ENCODE measurements at places on chromosomes 11 and 22.
A peak's percentile ranks its signal among the peaks of the same experiment; 100 is the strongest.

GRCh38 chr11:2099516-2100349, 39.5 kb downstream of the IGF2 start:
- H3K4me1 ChIP-seq: peaks cover 6% of the 10 kb centered on the region
- DNase-seq: no peak
- H3K36me3 ChIP-seq: no peaks in the 10 kb centered on the region
- H3K27me3 ChIP-seq: no peaks in the 10 kb centered on the region
- H3K27ac ChIP-seq: no peak overlapping the region
- H3K4me3 ChIP-seq: no peak overlapping the region

DNA sequence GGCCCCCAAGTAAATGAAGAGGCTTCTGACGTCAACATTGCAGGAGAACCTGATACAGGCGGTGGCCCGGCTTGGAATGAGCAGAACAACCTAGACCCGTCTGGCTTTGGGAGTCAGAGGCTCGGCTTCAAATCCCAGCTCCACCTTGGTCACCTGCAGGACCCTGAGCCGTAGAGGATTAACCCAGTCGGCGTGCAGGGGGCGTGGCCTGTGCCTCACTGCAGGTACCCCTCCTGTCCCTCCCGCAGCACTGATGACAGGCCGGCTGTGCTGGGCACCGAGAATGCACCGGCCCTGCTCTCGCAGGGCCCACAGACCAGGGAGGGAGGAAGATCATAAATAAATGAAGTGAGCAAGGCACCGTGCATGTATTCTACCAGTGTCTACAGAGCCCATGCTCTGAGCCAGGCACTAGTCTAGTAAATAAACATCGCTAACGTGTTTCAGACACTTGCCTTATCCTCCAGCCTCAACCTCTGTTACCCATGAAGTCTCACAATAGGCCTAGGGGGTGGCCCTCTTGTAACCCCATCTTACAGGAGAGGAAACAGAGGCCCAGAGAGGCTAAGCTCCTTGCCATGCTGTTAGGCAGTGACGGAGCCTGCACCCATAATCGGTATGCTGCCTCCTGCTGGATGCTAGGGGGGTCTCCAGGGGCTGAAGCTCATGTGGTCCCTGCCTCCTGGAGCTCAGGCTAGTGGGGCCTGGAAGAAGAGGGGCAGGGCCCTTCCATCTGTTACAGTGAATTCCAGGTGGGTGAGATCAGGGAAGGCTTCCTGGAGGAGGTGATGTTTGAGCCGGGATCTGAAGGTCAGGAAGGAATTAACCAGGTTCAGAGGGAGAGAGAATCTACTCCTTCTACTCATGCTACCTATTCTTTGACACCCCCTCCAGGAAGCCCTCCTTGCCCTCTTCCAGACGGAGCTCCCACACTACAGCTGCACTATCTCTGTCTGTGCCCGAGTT, 53.4 kb downstream of the RTL6 start:
- H3K27ac ChIP-seq: no peak overlapping the region
- no peaks in the 10 kb centered on the region for H3K36me3 ChIP-seq
- no peak overlapping the region for H3K4me3 ChIP-seq
- no peak for DNase-seq
- H3K27me3 ChIP-seq: no peaks in the 10 kb centered on the region
- H3K4me1 ChIP-seq: no peaks in the 10 kb centered on the region

GRCh38 chr11:76782531-76783293, 444 bp upstream of the TSKU start:
- H3K4me3 ChIP-seq: peak overlapping the region; percentile 91
- peaks cover 51% of the 10 kb centered on the region for H3K4me1 ChIP-seq
- peak; percentile 89 for DNase-seq
- peaks cover 4% of the 10 kb centered on the region for H3K36me3 ChIP-seq

GRCh38 chr11:82701847-82702520, 31.7 kb downstream of the FAM181B start:
- no peak overlapping the region for H3K4me3 ChIP-seq
- H3K36me3 ChIP-seq: no peaks in the 10 kb centered on the region
- H3K4me1 ChIP-seq: no peaks in the 10 kb centered on the region
- peak; percentile 59 for DNase-seq

- no peak overlapping the region for H3K4me3 ChIP-seq
- peaks cover 9% of the 10 kb centered on the region for H3K4me1 ChIP-seq
- H3K27me3 ChIP-seq: no peaks in the 10 kb centered on the region
- no peak for DNase-seq
- no peak overlapping the region for H3K27ac ChIP-seq
- no peaks in the 10 kb centered on the region for H3K36me3 ChIP-seq
These were observed 256.3 kb upstream of the ARHGAP20 start for GRCh38 chr11:110968348-110969062.

DNA sequence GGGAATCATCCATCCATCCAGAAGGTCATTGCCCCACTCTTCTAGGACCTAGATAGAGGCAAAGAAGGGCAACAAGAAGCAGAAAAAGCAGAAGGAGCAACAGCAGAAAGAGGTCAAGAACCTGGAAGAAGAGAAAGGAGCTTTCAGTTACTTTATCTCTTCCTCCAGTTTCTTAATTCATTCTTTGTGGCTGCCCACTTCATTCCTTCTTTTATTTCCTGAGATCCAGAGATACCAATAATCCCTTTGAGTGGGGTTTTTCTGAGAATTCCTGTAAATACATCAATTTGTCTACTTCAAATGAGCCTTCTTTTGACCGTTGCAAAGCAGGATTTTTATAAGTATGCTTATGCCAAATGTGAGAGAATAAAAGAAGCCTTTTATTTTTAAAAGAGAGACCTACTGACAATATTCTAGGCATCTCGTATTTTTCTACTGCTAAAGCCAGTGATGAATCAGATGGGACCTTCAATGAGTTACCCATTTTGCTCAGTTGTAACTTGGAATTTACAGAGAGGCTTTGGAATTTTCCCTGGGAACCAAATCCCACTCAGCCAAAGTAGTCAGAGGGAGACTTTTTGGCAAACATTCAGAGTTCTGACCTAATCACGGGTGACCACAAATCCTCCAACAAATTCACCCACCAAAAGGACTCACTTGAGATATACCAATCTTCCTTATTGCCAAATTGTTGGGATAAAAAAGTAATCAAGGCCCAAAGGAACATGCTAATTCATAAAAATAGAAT, 54.9 kb downstream of the ZC3H12C start:
- DNase-seq: no peak
- no peak overlapping the region for H3K4me3 ChIP-seq
- H3K27ac ChIP-seq: no peak overlapping the region
- H3K36me3 ChIP-seq: peaks cover 23% of the 10 kb centered on the region
- peaks cover 30% of the 10 kb centered on the region for H3K4me1 ChIP-seq

- no peaks in the 10 kb centered on the region for H3K4me1 ChIP-seq
- DNase-seq: no peak
- H3K27me3 ChIP-seq: peaks cover 2% of the 10 kb centered on the region
- H3K4me3 ChIP-seq: no peak overlapping the region
These were observed 2.4 kb downstream of the UBQLN3 start for GRCh38 chr11:5507177-5507932.

GRCh38 chr11:94885581-94885980, 87.8 kb downstream of the CWC15 start:
- no peaks in the 10 kb centered on the region for H3K27me3 ChIP-seq
- H3K36me3 ChIP-seq: peaks cover 56% of the 10 kb centered on the region
- no peak for DNase-seq
- no peaks in the 10 kb centered on the region for H3K4me1 ChIP-seq
- no peak overlapping the region for H3K27ac ChIP-seq

DNA sequence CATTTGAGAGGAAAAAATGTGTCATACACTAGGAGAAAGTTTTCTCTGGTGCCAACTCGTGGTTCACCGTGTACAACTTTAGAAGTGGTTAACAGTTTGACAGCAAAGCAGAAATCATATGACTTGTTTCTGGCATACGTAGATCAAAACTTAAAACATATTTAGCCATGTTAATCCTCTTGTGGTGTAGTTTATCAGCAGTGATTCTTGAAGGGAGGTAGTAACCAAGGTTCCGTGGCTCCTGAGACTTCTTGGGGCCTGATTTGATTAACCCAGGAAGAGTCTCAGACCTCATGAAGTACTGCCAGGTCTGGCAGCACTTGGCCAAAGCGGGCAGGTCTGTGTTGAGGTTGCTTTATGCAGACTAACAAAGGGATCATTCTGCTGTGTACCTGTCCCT, 40.5 kb downstream of the SREBF2 start:
- DNase-seq: no peak
- peaks cover 17% of the 10 kb centered on the region for H3K36me3 ChIP-seq
- no peak overlapping the region for H3K4me3 ChIP-seq
- H3K4me1 ChIP-seq: no peaks in the 10 kb centered on the region
- no peaks in the 10 kb centered on the region for H3K27me3 ChIP-seq

DNA sequence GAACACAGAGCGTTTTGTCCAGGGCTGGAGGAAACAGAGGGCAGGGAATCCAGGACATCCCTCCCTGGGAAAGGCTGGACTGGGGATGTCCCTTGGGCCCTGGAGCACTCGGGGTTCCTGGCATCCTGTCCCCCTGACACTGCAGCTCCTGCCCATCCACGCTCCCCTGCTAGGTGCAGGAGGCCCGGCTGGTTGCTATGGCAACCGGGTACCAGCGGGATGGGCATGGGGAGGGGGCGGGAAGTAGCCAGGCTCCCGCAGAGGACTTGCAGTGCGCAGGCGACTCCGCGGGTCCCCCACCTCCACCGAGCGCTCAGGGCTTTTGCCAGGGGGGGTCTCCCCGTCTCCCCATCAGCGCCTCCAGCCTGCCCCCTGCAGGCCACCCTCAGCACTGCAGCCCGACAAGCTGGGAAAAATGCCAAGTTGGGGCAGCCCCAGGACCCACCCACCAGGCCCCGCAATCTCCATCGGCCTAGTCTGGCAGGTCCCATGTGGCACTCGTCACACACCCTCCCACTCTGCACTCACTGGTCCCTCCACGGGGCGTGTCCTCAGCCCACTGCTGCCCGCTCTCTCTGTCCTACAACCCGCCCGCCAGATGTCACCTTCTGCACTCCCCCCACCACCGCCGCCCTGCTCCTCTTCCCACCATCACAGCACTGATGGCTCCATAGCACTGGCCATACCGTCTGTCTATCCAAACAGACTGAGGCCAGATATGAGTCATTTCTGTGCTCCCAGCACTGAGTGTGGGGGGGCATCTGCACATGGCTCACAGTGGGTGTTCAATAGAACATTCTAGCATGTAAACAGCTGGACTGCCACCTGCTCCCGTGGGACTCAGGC, 31.5 kb downstream of the KIAA0930 start:
- peak; percentile 55 for DNase-seq
- no peaks in the 10 kb centered on the region for H3K36me3 ChIP-seq
- no peak overlapping the region for H3K4me3 ChIP-seq
- H3K4me1 ChIP-seq: peaks cover 43% of the 10 kb centered on the region
- H3K27ac ChIP-seq: peak overlapping the region; percentile 57
- no peaks in the 10 kb centered on the region for H3K27me3 ChIP-seq

DNA sequence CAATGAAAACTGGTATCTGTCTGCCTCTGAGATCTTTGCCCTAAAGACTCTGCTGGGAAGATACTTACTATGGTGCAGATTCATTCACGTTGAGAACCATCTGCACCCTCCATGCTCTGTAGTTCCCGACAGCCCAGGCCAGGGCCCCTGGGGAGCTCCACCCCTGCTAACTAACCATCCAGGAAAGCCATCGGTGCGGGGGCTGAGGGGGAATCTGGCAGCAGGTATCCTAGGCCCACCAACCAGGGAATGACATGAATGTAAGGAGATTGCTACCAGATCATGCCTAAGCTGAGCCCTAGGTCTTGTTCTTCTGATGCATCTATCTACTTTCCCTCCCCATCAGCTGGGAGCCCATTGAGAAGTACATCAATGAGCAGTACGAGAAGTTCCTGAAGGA, 11.3 kb upstream of the WBP2NL start:
- H3K4me3 ChIP-seq: no peak overlapping the region
- H3K27ac ChIP-seq: peak overlapping the region; percentile 19
- no peaks in the 10 kb centered on the region for H3K4me1 ChIP-seq
- H3K27me3 ChIP-seq: no peaks in the 10 kb centered on the region

DNA sequence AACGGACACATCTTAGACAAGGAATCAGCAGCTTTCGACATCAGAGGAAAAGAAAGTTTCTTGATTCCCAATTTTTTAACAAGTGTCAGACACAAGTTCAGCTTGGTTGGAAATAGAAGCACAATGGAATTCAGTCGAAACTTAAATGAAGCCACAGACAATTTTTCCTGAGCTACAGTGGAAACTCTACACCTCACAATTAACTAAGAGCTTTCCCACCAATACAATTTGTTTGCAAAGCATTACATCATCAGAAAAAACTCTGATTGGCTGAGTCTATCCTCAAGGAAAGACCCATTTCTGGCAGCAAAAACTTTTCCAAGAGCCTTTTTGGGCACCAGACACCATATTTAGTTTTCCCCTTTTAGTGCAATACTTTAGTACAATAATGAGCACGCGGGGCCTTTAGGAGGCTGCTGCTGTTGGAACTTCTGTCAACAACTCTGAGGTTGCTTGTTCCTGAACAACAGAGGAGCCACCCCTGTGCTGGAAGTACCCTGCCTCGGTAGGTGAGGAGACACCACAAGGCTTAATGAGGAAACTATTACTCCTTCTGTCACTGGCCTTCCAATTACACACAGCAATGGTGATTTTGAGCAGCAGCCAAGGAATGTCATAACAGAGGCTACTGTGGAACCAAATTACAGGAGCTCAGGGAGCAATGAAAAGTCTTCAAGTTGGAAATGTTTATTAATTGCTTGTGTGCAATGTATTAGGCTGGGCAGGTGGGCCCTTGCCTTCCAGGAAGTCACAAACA, 61.9 kb upstream of the BARX2 start:
- no peak for DNase-seq
- no peaks in the 10 kb centered on the region for H3K27me3 ChIP-seq
- peaks cover 44% of the 10 kb centered on the region for H3K4me1 ChIP-seq
- no peaks in the 10 kb centered on the region for H3K36me3 ChIP-seq
- H3K4me3 ChIP-seq: no peak overlapping the region
- H3K27ac ChIP-seq: no peak overlapping the region

- H3K36me3 ChIP-seq: peaks cover 2% of the 10 kb centered on the region
- no peak overlapping the region for H3K4me3 ChIP-seq
- no peaks in the 10 kb centered on the region for H3K27me3 ChIP-seq
- DNase-seq: no peak
- H3K27ac ChIP-seq: no peak overlapping the region
These were observed 143.6 kb downstream of the ADAMTS15 start for GRCh38 chr11:130592056-130592455.

DNA sequence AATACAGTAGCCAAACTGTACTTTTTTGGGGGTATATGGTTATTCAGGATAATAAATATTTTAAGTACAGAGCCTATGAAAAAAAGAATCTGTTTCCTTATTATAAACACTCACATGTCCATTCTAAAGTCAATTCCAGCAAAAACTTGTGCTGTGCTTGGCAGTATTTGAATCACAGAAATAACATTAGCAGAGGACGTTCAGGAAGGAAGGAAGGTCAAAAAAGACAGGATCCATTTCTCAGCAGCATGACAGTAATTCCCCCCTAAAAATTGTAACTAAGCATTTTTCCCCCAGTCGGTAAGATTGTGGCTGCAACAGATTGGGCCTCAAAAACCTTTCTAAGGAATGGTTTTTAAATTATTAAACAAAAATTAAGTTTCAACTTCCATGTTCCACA, 124.8 kb downstream of the ATG16L2 start:
- H3K36me3 ChIP-seq: peaks cover 7% of the 10 kb centered on the region
- no peak overlapping the region for H3K4me3 ChIP-seq
- no peaks in the 10 kb centered on the region for H3K4me1 ChIP-seq
- no peak for DNase-seq

- H3K36me3 ChIP-seq: no peaks in the 10 kb centered on the region
- no peak overlapping the region for H3K4me3 ChIP-seq
- no peak overlapping the region for H3K27ac ChIP-seq
- DNase-seq: no peak
These were observed 1173.9 kb downstream of the LRRC4C start for GRCh38 chr11:40285558-40285957.

GRCh38 chr11:133529807-133530500, 2.3 kb downstream of the OPCML start:
- no peaks in the 10 kb centered on the region for H3K36me3 ChIP-seq
- no peak overlapping the region for H3K27ac ChIP-seq
- peaks cover 32% of the 10 kb centered on the region for H3K4me1 ChIP-seq
- peaks cover 53% of the 10 kb centered on the region for H3K27me3 ChIP-seq
- DNase-seq: no peak
